ENCODE measurements at places on chromosomes 3 and 15. TPM values are rescaled to one million over a fixed set of nuclear protein-coding genes. Genes with fewer than 3 reads are reported as not detected.

- H3K4me3 ChIP-seq, result no peak overlapping the region
- DNase-seq, result peak; percentile 47
- no peaks in the 10 kb centered on the region for H3K36me3 ChIP-seq
- no peak overlapping the region for H3K27ac ChIP-seq
- H3K4me1 ChIP-seq, result peaks cover 6% of the 10 kb centered on the region
Measured at GRCh38 chr3:32175607-32176197, 62.8 kb upstream of the CMTM8 start.

DNA sequence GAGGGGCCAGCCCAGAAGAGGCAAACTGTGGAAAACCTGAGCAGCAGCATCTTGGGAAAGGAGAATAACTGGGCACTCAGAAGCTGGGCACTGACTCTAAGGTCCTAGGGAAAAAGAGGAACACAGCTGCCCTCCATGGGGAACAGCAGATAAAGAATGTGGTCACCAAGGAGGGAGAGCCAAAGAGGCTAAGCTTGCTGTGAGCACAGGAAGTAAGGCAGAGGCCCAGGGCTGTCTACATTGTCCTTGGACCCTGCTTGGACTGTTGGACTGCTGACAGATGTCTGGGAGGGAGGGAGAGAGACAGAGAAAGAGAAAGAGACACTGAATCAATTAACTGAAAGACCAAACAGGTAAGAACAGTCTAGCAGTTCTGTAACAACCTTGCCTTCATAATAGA, 4.5 kb upstream of the MNS1 start:
- H3K4me3 ChIP-seq, result no peak overlapping the region
- H3K27ac ChIP-seq, result peak overlapping the region; percentile 12
- H3K27me3 ChIP-seq, result no peaks in the 10 kb centered on the region
- no peak for DNase-seq
- H3K36me3 ChIP-seq, result no peaks in the 10 kb centered on the region

- H3K27me3 ChIP-seq, result no peaks in the 10 kb centered on the region
- no peak overlapping the region for H3K27ac ChIP-seq
Measured at GRCh38 chr3:25831578-25831977, 41.7 kb downstream of the OXSM start.

GOLGA6B gene
- total RNA-seq, result not detected

GRCh38 chr15:75758071-75758872, 45.6 kb upstream of the CSPG4 start:
- peak overlapping the region; percentile 71 for H3K27ac ChIP-seq
- H3K4me1 ChIP-seq, result peaks cover 14% of the 10 kb centered on the region
- H3K4me3 ChIP-seq, result no peak overlapping the region
- DNase-seq, result peak; percentile 94
- H3K36me3 ChIP-seq, result no peaks in the 10 kb centered on the region

All from body of pancreas (tissue), 4 donors.